ENCODE measurements at places on chromosomes 12 and 14.

DNA sequence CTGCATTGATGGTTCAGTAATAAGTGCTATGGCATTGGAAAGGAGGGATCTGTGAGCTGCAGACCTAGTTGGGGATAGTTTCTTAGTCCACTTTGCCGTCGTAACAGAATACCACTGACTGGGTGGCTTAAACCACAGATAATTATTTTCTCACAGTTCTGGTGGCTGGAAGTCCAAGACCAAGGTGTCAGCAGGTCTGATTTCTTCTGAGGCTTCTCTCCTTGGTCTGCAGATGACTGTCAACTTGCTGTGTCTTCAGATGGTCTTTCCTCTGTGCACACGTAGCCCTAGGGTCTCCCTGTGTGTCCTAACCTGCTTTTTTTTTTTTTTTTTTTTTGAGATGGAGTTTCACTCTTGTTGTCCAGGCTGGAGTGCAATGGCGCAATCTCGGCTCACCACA lies 126.1 kb downstream of the MYRFL start:
- no peak for DNase-seq

DNA sequence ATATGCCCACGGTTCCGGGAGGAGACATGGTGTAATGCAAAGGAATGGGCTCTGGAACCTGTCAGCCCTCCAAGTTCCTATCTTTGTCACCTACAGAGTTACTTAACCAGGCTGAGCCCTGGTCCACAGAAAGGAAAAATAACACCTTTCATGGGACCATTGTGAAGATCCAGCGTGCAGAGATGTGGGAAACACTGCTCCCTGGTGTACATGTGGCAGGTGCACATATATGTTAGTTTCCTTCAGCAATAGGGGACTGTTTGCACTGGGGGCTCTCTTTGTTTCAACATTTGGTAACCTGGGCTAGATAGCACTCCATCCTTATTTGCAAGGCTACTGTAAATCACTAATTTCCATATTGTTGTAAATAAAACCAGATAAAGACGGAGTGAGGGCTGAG lies 72.3 kb downstream of the ANO2 start:
- no peak for DNase-seq

GRCh38 chr14:69079747-69080146 lies 73.2 kb downstream of the DCAF5 start:
- no peak for DNase-seq

- no peak for DNase-seq
These were observed at the start of gene SERPINA1 for GRCh38 chr14:94388384-94389103. TSS of gene SERPINA1 (minus strand) at chr14:94388602. CDS start at chr14:94383237, 5,365 bp downstream.

DNA sequence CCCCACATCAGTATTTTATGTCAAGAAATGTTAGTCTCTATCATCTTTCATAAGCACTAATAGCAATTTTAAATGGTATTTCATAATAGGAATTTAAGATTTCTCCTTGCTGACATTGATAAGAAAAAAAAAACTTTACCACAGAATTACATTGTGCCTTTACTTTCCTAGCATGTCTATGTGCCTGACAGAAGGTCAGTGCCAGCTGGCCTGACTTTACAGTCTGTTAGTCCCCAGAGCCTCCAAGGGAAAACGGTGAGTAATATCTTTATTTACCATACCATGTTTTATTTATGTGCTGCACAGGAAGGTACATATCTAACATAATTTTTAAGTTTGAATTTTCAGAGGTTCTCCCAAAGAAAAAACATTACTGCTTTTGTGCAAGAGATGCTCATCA lies 152.0 kb upstream of the AEBP2 start:
- DNase-seq: no peak

DNA sequence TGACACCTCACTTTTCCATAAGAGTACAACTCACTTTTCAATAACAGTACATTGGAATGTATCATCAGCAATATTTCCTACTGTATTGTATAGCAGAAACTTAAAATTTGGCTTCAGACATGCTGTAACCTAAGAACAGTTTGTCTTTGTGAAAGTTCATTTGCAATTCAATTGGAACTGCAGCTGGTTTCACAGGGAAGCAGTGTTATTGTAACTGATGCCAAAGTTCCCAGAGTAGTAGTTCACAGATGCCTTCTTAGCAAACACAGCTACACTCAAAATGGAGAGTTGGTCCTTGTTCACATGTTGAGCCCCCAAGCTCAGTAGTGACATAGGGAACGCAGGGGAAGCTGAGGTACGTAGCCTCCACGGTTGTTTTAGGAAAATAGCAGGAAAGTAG lies 23.3 kb downstream of the PPP1R36 start:
- no peak for DNase-seq

- DNase-seq: no peak
These were observed 269.4 kb downstream of the ITPR2 start for GRCh38 chr12:26563552-26563951.

DNA sequence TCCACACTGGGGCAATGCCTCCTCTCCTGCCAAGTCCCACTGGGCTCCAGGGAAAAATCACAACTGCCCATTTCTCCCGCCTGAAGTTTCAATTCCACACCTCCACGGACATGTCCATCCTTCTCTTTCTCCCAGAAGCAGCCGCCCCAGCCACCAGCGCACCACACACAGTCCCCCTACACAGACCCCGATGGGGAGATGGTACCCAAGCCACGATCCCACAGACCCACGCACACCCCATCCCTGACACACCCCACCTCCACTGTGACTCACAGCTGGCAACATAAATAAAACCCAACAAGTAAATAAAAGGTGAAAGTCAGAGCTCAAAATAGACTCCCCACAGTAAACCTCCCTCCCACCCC lies 2.6 kb downstream of the MSI1 start:
- DNase-seq: no peak

DNA sequence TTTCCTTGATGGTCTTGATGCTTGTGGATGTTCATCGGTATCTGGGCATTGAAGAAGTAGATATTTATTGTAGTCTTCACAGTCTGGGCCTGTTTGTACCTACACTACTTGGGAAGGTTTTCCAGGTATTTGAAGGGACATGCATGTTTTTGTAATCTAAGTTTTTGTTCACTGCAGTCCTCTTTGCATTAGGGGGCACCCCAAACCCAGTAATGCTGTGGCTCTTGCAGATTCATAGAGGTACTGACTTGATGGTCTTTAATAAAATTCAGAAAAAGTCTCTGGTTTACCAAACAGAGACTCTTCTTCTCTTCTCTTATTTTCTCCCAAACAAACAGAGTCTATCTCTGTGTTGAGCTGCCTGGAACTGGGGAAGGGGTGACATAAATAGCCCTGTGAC lies 150.9 kb upstream of the SLC16A7 start:
- DNase-seq: no peak

DNA sequence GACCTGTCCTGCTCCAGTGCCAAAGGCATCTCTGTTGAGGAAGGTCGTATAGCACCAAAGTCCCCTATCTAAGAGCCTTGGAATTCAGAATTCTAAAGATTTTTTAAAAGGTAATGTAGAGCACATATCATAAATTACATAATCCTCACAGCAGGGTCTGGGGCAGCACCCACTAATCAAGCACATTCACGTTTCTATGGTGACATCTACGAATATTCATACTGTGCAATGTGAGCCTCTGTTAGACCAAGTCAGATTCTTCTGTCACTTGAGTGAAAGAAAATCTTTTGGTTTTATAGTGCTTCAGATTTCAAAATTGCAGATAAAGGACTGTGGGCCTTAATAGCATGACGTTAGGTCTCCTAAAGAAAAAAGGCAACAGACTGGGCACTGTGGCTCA lies 13.1 kb upstream of the TMEM229B start:
- no peak for DNase-seq

DNA sequence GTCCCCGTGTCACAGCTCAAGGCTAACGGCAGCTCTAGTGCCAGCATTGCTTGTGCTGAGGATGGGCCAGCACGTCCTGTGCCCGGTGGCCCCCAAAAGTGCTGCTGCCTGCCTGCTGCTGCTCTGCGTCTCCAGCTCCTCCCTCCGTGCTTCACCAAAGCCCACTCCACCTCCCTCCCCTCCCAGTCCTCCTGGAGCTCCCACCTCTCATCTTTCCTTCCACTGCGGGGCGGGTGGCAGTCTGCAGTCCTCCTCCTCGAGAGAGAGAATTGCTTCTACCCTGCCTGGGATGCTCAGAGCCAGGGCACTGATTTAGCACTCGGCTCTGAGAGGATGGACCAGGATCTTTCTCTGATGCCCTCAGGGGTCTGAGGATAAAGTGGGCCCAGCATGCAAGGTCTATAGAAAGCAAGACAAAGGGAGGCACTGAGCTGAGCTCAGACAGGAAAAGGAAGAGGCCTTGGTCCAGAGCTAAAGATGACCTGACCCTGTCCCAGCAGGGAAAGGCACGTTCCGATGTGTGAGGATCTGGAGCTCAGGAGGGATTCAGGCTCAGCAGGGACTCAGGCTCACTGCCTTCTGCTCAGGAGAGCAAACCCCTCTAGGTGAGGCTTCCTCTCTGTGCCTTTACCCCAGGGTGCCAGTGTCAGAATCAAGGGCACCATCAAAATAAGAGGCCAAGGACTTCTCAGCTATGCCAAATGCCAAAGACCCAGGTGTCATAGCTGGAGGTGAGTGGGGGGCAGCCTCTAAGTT lies 113.1 kb upstream of the FKBP4 start:
- DNase-seq: no peak

DNA sequence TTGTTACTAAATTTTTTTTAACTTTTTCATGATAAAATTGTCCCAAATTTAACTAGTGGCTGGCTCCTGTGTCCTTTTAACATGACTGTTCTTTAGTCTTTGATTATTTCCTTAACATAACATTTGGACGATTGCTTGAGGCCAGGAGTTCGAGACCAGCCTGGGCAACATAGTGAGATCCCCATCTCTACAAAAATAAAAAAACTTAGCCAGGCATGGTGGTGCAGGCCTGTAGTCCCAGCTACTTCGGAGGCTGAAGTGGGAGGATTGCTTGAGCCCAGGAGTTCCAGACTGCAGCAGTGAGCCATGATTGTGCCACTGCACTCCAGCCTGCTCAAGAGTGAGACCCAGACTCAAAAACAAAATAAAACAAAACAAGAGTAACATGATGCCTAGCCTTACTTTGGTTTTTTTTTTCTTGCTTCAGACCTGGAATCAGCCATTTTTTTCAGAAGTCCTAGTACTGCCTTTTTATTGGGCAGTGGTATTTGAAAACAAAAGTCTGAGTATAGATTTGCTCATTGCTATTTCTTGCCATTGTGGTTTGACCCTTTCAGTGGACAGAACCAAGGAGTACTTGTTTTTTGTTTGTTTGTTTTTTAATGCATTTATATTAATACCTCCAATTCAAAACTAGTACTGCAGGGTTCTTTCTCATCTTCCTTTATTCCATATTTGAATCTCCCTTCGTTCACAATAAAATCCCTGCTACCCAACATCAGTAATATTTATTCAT lies 4.8 kb downstream of the TOGARAM1 start:
- DNase-seq: no peak

DNA sequence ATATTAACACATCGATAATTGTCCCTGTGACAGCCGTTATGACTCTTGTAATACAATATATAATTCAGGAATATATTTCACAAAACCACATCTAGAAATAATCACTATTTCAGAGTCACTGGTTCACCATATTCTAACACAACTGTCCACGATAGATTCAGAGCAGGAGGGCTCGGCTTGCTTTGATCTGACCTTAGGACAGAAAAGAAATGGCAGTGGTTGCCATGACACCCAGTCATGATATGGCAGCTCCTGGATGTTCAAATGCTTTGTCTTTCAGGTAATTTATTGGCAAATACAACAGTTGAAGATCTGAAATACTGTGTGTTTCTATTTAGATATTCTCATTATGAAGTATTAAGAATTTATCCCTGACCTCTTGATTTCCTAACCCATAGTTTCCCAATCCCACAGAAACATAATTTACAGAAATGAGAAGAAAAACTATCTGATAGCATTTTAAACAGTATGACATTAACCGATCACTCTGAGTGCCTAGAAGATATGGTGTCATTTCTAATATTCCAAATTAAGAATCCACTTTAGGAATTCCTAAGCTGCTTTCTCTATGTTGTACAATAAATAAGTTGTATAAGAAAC lies 116.4 kb downstream of the EPS8 start:
- DNase-seq: no peak

GRCh38 chr14:55099756-55100155 lies 29.3 kb upstream of the LGALS3 start:
- DNase-seq: no peak

GRCh38 chr12:54160769-54161480 lies 27.9 kb downstream of the SMUG1 start:
- no peak for DNase-seq

DNA sequence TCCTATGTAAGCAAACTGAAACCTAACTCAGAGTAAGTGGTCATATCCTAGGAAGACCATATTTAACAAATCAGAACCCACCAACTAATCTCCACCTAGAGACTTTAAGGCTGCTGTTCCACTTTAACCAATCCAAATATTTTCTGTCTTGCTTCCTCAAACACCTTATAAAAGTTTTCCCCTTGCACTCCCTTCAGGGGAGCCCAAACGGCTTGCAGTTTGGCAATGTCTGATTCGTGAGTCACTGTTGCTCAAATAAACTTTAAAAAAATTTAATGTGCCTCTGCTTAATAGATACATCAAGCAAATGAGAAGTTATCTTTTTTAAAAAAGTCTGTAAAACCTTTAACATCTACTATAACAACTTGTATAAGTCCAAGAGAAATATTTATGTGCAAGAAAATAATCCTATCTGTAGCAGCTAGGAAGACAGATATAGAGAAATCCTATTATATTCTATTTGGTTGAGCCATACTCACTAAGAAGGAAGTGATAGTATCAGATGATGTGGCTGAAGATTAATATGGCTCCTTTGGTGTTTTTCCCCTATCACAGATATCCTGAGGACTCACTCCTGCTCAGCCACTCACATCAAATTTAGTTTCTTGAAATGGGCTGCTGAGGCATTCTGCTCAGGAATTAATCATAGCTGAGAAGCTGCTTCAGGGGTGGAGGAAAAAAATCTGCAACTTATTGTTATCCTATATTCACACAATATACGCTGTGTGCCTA lies 65.1 kb upstream of the DUSP6 start:
- DNase-seq: no peak

- DNase-seq: no peak
These were observed 26.6 kb upstream of the PTPRB start for GRCh38 chr12:70663838-70664237.

DNA sequence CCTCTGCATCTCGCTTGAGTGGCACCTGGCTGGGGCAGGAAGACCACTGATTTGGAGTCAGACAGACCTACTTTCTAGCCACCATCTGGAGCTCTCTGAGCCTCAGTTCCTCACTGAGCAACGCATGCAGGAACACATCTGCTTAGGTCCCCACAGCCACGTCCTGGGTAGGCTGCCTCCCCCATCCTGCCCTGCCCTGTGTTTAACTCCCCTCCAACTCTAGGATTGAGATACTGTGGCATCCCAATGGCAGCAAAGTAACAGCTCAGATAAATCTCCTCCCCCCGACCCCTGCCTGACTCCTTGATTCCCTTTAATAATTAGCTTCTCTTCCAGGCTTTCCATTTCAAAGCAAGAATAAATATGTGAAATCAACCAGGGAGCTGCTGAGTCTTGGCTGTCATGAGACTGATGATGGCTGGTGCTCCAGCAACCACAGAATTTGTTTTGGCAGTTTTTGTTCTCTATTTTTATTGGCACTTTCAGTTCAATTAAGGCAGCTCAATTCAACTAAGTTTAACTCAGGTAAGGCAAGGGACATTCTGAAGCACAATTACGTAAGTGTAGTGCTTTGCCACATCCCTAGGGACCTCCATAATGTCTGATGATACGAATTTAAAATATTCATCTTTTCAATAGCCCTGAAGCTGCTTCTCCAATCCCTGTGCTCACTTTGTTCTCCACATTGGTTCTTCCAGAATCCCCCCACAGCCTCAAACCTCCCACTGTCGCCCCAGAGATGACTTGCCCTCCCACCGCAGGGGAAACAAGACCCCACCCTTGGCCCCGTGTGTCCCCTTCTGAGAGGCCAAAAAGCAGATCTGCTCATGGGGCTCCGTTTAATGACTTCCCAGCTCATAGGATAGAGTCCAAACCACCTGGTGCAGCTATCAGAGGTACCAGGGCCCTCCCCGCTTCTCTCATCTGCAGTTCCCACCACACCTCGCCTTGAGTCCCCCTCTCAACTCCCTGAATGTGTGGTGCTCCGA lies 58.2 kb downstream of the ESR2 start:
- DNase-seq: no peak
